ENCODE measurements at places on chromosomes 5 and 9. TPM values are rescaled to one million over a fixed set of nuclear protein-coding genes. Genes with fewer than 3 reads are reported as not detected.

GFI1B gene
- 1.3 TPM for total RNA-seq

MFAP3 gene
- 24.6 TPM for total RNA-seq

PDCD1LG2 gene
- 0.95 TPM for total RNA-seq

ACTBL2 gene
- total RNA-seq, result not detected

ADRA1B gene
- 0.32 TPM for total RNA-seq

ABHD17B gene
- 18.3 TPM for total RNA-seq

IFNA13 gene
- total RNA-seq, result not detected

PCDHA6 gene
- total RNA-seq, result 2.0 TPM

SPATA31A3 gene
- not detected for total RNA-seq

ORM2 gene
- total RNA-seq, result 2.8 TPM

TMC1 gene
- total RNA-seq, result not detected

SHOC1 gene
- total RNA-seq, result not detected

GRCh38 chr9:97427885-97428284 lies 16.0 kb downstream of the TDRD7 start:
- no peak for DNase-seq

DNA sequence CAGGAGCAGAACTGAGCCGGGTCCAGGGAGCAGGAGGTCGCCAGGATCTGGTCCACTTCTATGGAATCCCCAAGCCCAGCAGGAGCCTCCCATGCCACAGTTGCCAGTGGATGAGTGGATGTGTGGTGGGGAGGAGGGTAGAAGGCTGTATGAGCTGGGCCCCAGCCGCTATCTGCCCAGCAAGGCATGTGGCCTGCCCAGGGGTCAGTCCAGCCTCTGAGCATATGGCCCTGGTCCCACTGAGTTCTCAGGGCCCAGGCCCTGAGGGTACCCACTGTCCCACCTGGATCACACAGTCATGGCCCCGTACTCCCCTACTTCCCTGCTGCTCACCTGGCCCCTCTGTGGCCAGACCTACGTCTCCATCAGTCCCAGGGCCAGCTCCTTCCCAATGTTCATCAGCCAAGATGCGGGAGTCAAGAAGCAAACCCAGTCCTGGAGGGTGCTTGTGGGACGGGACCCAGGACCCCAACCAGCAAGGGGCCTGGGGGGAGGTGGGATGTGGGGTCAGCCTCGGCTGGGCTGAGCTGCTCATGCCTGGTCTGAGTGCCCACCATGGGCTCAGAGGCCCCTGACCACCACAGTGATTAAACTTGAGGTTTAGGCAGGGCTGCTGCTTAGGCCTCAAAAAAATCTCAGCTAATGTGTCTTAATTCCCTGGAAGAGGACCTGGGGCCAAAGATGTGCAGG lies 152.7 kb downstream of the COL23A1 start:
- no peak for DNase-seq

GRCh38 chr5:172931001-172931536 lies 28.2 kb upstream of the RPL26L1 start:
- DNase-seq, result no peak

- DNase-seq, result peak; percentile 48
These were observed 48.7 kb downstream of the RUSC2 start for GRCh38 chr9:35538361-35539234.

- no peak for DNase-seq
These were observed 42.5 kb upstream of the ROR2 start for GRCh38 chr9:91992461-91993041.

DNA sequence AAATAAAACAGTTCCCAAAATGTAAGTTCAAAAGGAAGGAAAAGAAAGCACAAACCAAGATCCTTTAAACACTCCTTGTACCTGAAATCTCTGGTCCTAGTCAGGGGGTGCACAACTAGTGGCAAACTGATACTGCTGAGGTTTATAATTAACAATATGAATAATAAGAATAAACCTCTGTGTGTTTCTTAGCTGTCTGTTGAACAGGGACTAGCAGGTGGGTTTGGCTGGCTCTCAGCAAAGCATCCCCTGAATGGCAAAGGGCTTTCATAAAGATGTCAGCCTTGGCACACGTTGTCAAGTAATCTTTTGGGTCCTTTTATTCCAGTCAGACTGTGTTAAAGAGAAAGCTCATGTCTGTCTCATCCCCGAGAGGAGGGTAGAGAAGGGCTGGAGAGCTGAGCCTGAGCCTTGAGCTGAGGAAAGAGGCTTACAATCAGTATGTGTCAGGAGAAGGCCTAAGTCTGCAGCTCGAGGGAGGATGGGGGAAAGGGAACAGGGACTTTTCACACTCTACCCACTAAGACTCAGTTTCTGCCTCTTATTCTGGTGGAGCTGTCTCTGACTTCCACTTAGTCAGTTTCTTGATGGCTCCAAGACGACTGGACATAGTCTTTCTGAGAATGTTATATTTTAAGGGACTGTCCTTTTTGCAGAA lies 123.0 kb downstream of the GALNT10 start:
- DNase-seq, result no peak

- peak; percentile 86 for DNase-seq
These were observed 604.5 kb upstream of the KLF4 start for GRCh38 chr9:108093773-108094675.

DNA sequence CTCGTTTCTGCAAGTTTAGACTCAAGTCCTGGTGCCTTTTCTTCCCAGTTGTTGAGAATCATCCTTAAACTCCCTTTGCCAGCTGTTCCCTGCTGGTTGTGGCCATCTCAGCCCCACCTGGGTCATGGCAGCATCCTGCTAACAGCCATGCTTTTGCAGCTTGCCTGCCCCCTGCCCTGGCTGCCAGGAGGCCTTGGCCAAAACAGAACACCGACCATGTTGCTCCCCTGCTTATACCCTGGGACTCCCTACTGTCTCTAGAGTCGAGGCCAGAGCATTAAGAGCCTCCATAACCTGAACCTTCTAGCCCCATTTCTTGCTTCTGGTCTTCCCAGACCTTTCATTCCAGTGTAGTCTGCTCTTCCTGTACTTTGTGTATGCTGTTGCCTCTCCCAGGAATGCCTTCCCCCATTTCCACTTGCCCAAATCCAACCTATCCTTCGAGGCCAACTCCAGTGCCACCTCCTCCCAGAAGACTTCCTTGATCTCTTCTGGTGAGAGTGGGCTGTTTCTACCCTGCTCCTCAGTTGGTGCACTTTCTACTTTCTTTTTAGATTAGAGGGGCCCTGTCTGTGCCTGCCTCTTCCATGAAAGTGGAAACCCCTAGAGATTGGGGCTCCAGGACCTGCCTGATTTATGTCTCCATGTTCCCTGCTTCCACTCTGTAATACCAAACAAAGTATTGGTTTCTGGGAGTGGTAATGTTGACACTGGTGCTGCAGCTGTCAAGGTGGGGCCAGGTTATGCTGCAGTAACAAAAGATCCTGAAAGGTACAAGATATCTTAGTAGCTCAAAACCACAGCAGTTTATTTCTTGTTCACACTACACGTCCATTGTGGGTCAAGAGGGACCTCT lies 88.2 kb downstream of the AMBP start:
- DNase-seq, result no peak

GRCh38 chr9:10168241-10168640 lies 444.6 kb downstream of the PTPRD start:
- DNase-seq, result no peak

- no peak for DNase-seq
These were observed 23.5 kb upstream of the EIF4EBP3 start for GRCh38 chr5:140524003-140524402.

- peak; percentile 44 for DNase-seq
These were observed 209.3 kb downstream of the DAB2IP start for GRCh38 chr9:121860744-121861143.

DNA sequence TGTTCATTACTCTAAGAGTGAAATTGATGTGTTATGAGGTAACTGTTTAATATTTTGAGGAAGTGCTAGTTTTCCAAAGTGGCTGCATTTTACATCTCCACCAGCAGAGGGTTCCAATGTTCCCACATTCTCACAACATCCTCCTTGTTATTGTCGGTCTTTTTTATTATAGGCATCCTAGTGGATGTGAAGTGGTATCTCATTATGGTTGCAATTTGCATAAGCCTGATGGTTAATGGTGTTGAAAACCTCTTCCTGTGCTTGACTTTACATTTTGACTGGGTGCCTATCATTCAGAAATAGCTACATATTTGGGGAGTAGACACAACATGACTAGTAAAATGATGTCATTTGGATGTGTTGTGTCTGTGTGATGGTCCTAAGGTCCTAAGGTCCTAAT lies 143.6 kb downstream of the MRPS30 start:
- DNase-seq, result no peak

DNA sequence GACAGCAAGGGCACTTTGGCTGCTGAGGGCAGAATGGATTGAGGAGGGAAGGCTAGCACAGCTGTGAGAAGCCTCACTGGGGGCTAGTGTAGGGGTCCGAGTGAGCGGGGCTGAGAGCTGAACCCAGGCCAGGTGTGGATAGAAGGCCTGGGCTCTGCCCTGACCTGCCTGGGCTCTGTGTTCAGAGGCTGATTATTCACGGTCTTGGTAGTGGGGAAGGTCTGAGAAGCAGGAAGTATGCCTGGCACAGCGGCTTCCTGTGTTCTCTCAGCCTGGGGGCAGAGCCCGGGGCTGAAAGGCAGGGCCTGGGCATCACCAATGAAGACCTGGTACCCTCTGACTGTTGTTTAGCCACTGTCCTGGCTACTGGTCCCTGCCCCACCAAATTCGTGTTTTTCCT lies 136.4 kb upstream of the TBC1D2 start:
- DNase-seq, result no peak

DNA sequence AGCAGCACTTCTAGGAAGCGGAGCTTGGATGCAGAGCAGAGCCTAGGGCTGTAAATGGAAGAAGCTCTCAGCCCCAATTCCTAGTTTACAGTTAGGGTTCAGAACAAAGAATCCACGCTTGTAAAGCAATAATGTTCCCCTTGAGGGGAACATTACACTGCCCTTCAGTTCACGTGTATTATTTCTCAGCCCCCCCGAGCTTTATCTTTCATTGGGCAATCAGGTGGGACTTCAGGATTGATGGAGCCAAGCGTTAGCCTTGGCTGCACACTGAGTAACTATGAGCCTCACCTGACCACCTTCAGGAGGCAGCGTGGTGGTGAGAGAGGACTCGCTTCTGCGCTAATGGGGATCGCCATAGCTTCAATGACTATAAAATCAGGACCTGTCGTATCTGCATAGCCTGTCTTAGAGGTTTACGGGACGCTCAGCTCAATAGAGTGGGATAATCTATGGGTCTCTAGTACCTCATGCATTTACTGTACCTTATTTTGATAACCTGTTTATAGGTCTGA lies 157.0 kb upstream of the RASEF start:
- no peak for DNase-seq

All from mucosa of gallbladder (tissue), 1 donor.